Esophagus squamous epithelium (tissue), 5 donors: ENCODE measurements at places on chromosomes 3 and 15.

- DNase-seq, result no peak
Measured at GRCh38 chr3:100252001-100252400, 8.8 kb upstream of the TBC1D23 start.

DNA sequence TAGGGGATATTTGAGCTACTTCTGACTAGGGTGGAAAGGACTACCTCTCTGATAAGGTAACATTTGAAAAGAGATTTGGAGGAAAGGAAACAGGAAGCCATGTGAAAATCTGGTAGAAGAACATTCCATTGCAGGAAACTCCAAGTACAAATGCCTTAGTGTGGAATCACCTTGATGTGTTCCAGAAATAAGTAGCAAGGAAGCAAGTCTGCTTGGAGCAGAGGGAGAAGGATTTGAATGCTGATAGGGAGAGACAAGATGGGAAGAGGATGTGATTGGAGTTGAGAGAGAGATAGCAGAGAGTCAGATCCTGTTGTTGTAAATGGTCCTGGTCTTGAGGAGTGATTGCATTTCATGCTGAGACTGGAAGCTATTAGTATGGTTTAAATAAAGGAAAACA is 335.1 kb upstream of the DCBLD2 start:
- no peak for DNase-seq

DNA sequence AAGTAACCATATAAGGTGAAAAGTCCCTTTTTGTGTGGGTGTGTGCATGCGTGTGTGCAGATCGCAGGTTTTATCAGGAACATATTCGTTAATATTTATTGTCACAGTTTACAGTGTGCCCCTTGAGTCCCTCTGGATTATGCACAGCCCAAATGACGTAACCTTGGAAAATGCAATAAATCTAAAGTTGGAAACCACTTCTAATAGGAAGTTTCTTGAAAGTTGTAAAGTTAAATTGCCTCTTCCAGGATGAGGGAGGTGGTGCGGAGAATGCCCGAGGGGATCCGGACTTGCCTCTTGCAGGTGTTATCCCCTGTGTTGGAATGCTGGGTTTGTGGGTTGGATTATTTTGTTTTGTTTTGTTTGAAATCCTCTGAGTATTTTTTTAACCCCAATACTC is 143.3 kb downstream of the CMSS1 start:
- no peak for DNase-seq

DNA sequence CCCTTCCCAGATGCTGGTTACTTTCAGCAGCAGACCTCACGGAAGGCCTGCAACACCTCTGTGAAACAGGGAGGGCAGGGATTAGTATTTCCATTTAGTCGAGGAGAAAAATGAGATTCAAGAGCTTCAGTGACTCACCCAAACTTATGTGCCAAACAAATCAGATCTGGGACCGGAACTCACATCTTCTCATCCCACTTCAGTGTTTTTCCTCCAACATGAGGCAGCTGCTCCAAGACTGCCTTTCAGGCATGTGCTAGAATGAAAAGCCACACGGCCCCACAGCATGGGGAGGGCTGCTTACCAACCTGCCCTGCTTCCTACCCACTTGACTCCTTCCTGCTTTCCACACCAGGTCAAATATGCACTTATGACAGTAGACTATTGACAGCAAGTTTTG is 129.4 kb upstream of the SLC24A5 start:
- DNase-seq, result no peak

- DNase-seq, result no peak
Measured at GRCh38 chr3:20225769-20226168, 39.8 kb upstream of the SGO1 start.

DNA sequence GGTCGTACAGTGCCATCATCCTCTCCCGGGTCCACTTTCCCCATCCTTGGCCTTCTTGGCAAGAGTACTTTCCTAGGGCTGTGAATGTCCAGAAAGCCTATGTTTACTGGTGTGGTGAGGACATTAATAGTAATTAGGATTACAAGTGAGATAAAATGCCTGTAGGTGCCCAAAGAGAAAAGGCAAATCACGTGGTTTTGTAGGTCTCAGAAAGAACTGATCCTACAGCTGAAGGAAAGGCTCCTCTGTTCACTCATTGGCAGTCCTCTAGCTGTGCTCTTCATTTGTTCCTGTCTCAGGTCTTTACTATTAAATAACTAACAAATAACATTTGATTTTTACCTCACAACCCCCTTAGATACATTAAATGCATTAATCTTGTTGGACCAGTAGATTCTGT is 220.1 kb upstream of the CBLB start:
- no peak for DNase-seq

- no peak for DNase-seq
Measured at GRCh38 chr3:158159714-158160113, 49.8 kb downstream of the RSRC1 start.

DNA sequence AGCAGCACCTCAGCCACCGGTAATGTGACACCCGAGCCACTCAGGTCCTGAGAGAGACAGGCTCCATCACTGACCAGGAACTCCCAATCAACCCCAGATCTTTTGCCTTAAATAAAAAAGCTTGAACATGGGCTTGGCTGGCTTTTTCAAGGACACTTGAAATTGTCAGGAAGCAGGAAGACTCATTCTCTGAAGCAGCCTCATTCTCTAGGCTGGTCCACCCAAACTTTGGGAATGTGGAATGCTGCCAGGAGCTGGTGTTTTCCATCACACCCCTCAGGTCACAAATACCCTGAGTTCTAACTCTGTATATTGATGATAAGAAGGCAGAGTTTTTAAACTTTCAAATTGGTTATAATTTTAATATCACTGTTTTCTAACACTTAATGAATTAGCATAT is 17.0 kb downstream of the CXCR6 start:
- DNase-seq, result no peak

GRCh38 chr3:96183871-96184270 is 630.5 kb upstream of the EPHA6 start:
- no peak for DNase-seq

- DNase-seq, result no peak
Measured at GRCh38 chr3:100423611-100424010, 22.3 kb downstream of the LNP1 start.

GRCh38 chr3:138549179-138549977 is 44.7 kb downstream of the CEP70 start:
- DNase-seq, result no peak

GRCh38 chr3:13037458-13038117 is 35.6 kb downstream of the IQSEC1 start:
- no peak for DNase-seq

DNA sequence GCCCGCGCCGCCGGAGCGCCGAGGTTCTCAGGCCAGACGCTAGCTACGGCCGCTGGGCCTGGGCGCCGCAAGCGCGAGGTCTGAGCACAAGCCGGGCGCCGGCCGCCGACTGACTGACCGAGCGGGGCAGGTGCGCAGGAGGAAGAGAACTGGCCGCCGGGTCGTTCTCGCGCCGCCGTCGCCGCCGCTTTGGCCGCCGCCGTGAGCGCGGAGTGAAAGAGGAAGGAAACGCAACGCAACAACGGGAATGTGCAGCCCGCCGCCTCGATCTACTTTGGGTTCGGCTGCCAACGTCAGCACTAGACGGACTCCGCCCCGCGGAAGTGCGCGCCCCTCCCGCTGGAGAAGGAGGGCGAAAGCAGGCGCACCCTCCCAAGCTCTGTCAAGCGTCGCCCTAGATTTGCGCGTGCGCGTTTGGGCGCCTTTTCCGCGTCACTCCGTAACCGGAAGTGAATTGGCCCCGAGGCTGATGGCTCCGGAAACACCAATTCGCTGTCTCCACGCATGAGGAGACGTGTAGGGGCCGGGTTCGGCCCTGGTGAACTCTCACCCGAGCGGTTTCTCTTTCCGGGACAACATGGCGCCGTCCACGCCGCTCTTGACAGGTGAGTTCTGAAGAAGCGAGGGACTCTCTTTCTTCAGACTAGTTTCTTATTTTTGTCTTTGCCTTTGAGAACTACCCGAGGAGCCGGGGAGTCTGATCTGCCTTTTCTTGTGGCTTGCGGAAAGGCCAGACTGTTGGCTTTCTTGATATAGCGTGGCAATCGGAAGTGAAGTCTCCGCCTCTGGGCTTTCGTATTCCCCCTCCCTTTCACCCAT is at the start of the genes EIF2A and SERP1:
Gene EIF2A, plus strand, starts transcription at position 562 of the 819 bp plus-strand sequence. Its CDS starts 16 bp downstream, at position 578.
Gene SERP1, minus strand, starts transcription at position 271 of the 819 bp plus-strand sequence. CDS start 361 bp downstream, outside the sequence.
- DNase-seq, result peak; percentile 88

- DNase-seq, result no peak
Measured at GRCh38 chr3:52794612-52795099, at the start of gene ITIH3. Gene ITIH3 (plus strand): TSS chr3:52794796. CDS start chr3:52794804, 8 bp downstream.

GRCh38 chr3:70984776-70985482 is 598.6 kb downstream of the FOXP1 start:
- DNase-seq, result no peak

DNA sequence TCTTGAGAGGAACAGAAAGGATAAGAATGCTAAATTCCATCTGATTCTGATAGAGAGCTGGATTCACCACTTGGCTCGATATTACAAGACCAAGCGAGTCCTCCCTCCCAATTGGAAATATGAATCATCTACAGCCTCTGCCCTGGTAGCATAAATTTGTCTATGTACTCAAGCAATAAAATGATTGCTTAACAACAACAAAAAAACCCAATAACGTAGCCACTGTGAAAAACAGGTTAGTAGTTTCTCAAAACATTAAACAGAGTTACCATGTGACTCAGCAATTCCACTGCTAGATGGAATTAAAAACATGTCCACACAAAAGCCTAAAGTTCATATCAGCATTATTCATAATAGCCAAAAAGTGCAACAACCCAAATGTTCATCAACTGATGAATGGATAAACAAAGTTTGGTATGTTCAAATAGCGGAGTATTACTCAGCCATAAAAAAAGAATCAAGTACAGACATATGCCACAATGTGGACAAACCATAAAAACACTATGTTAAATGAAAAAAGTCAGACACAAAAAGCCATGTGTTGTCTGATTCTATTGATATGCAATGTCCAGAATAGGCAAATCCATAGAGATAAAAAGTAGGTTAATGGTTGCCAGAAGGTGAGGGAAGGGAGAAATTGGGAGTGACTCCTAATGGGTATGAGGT is 16.8 kb downstream of the BCL2L10 start:
- DNase-seq, result no peak

GRCh38 chr3:55617385-55617784 is 130.3 kb upstream of the WNT5A start:
- DNase-seq, result no peak

GRCh38 chr3:195177422-195178123 is 93.4 kb downstream of the XXYLT1 start:
- no peak for DNase-seq

DNA sequence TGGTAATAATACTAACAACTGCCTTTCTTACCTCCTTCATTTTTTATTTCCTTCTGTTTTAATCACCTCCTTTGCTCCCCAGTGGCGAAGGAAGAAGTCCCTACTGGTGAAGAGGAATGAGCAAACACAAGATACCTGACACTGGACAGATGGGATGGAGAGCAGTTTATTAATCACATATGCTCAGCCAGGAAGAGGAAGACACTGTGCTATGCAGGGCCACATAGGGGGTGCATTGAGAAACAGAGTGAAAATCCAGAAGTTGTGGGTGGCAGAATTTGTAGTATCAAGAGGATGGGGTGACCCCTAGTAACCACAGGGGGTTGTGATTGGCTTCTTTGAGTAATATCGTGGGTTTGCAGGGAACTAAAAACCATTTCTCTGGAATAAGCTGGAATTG is 1041.9 kb downstream of the OTOL1 start:
- no peak for DNase-seq

- no peak for DNase-seq
Measured at GRCh38 chr3:17140670-17141505, 256.1 kb downstream of the PLCL2 start.

GRCh38 chr3:120155108-120155507 is 60.9 kb upstream of the GSK3B start:
- DNase-seq, result no peak

DNA sequence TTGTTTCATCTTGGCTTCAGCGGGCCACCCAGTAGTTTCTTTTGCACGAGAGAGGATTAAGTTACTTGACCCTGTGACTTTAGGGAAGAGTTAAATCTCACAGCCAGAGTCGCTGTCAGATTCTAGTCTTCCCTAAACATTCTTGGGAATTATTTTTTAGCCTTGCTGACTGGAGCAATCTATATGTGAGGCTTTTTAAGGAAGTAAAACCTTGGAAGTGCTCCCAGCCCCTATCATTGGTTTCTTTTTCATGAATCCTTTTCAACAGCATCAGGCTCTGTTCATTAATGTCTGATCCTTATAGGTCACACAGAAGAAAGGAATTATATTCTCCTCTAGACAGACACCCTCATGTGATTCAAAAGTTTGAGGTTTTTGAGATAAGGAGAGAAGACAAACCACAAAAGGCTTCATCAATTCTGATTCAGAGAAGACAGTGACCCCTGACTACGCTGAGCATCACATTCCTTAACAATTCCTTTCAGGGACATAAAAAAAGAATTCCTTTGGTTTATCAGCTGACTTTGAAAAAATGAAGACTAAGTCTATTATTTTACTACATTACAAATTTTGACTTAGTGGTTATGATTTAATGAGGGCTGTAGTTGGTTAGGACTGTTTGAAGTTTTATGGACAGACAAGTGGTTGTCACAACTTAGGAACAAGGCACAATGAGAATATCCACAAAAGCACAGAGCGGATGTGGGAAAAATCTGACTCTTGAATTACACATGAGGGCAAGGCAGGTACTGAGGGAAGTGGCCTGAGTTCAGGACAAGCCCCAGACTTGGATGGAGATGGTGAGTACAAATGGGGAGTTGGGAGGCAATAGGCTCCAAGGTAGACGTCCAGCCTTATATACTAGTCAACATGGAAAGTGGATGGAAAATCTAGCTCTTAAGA is 171.1 kb upstream of the STT3B start:
- no peak for DNase-seq

DNA sequence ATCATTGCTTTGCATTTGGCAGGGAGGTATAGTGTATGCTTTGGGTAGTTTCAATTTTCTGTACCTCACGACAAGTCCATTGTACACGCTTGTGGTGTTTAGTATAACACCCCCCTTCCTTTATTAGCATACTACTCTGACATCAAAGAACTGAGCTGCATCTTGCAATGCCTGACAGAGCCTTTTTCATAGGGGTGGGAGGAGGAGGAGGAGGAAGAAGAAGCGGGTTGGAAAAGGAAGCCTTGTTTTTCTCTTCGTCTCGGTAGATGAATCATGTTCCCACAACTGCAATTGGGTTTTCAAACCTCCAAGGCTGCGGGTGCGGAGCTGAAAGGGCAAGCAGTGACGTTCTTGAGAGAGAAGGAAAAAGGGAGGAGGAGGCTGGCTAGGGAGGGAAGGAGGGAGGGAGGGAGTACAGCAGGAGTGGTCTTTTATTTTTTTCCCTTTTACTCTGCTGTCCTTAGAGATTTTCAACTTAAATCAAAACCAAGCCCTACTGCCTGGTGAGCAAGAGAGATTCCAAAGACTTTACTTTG is 175.7 kb downstream of the KLHL25 start:
- DNase-seq, result no peak

GRCh38 chr15:101536166-101536874 is 46.8 kb upstream of the PCSK6 start:
- no peak for DNase-seq

- DNase-seq, result no peak
Measured at GRCh38 chr3:133490468-133491351, 82.8 kb upstream of the CDV3 start.

DNA sequence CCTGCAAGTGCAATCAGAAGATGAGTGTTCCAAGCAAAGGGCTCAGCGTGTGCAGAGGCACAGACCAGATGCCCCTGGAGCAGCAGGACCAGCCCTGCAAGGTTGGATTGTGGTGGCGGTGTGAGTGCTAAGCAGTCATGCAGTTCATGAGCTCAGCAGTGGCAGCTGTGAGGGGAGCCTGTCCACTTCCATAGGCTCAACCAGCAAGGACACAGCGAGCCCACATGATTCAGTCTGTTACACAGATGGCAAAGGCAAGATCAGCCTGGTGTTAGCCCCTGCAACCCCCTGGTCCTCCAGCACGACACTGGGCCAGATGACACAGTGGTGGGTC is 95.9 kb upstream of the PRR23E start:
- no peak for DNase-seq
